ENCODE measurements at places on chromosomes 7 and 10. TPM values are rescaled to one million over a fixed set of nuclear protein-coding genes. Genes with fewer than 3 reads are reported as not detected.
A peak's percentile ranks its signal among the peaks of the same experiment; 100 is the strongest.

DNA sequence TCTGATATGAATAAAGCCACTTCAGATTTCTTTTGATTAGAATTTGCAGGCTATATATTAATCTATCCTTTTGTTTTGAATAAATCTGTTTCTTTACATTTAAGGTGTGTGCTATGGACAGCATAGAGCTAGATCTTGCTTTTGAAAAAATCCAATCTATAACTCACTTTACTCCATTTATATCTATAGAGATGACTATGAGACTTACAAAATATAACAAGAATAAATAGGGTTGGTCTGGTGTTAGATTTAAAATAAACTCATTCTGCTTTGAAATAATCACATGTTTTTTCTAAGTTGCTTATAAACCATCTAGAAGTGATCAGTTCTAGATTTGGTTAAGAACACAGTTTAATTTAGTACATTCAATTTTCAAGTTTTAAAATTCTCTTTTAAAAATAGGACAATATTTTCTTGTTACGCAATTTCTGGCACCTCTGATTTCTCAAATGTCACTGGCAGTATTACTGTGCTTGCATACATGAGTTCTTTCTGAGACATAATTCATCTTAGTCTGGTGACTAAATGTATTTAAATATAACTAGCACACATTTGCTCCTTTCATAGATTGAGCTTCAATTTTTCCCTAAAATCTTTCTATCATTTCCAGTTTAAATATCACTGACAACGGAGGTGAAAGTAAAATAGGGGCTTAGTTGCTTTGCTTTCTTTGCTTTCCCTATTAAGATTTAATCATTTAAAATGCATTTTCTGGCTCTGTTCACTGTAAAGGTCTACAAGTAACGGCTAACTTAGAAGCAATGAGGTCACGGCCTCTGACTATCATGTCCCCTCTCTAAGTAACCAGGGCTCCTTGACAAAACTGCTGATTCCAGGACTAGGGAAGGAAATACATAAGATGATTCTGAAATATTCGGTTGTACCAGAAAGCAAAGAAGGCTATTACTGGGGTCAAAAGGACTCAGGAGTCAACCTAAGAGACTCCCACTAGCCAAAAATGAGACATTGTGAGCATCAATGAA lies 89.3 kb downstream of the ICA1 start:
- DNase-seq: no peak

The RBM33 gene
- total RNA-seq: 66.5 TPM

DNA sequence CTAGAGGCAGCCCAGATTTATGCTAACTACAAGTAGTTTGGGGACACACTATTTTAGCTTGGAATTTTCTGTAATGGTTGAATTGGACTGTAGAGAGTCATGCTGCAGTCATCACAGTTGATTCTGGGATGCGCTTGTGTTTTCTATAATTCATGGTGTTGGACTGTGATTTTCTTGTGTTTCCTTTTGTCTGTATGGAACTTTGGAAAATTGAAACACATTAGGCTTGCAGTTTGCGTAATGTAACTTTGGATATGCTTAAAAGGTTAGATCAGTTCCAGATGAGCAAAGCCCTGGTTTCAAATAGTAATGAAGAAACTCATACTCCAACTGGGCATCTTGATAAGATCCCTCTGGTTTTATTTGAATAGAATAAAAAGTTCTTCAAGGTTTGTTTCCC lies 502.2 kb downstream of the ARL4A start:
- no peak for DNase-seq

The MMP21 gene
- total RNA-seq: 0.16 TPM

The OR2A42 gene
- total RNA-seq: not detected

The NME8 gene
- 2.0 TPM for total RNA-seq

The CHST3 gene
- 47.9 TPM for total RNA-seq

DNA sequence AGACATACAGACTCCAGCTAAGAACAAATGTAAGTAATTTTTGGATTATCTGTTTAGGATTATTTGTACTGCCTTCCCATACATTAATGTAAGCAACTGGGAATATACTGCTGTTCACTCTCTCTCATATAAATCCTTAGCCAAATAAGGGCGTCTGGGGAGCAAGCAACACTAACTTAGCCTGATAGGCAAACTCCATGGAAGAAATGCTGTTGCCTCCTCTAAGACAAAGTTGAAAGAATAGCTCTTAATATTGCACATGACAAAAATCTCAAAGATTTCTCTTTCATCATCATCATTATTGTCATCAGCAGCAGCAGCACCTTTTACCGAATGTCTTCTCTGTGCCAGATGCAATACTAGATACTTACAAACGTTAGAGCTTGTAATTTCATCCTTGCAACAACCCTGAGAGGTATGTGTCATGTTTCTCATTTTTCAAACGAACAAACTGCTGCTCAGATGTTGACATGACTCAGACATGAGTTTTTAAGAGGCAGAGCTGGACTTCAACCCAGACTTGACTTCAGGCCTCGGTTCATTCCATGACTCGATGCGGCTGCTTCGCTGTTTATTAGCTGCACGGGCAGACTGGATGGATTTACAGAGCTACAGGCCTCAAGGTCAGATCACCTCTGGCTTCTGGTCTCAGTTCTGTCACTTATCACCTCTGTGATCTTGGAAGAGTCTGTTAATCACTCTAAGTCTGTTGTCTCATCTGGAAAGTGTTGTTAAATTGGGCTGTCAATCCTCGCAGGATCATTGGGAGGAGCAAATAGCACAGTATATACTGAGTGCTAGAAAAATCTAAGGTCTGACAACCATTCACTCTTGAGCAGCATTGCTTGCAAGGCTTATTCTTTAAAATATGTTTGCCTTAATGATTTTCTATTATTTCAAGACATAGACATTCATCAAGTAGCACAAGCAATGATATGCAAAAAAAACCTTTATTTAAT lies 126.3 kb upstream of the CELF2 start:
- DNase-seq: peak; percentile 50

DNA sequence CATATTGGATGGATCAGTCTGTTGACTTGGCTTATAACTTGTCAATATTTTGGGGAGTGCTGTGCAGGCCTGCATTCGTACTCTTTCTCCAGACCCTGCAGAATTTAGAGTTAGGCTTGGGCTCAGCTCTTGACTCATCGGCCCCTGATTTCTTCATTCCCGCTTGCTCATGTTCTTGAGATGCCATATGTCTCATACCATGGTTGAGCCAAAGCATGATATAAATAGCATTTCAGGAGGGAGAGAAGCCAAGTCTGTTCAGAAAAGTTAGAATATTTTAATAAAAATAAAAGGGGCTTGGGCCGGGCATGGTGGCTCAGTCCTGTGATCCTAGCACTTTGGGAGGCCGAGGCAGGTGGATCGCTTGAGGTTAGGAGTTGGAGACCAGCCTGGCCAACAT lies 898.1 kb downstream of the TYW1 start:
- DNase-seq: no peak

DNA sequence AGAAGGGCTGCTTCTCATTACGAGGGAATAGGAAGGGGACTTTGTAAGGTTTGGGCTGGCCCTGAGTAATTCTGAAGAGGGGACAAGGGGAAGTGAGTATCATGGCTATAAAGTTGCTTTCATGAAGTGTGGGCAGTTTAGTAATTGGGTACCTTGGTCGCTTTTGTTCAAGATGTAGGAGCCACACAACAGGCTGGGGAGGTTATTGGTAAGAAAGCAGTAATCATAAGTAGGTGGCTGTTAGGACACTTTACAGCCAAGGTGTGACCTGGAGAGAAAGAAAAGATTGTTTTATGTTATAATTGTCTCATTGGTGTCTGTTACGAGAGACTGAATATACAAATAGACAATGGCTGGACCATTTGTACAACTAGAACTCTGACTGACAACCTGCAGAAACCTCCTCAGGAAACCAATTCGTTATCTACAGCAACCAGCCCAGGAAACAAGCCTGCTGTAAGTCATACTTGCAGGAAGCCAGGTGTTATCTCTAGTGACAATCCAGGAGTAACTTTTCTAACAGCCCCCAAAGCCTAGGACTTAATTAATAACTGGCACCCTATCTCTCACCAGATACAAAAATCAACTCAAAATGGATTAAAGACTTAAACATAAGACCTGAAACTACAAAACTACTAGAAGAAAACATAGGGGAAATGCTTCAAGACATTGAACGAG lies 5.0 kb upstream of the CCM2 start:
- DNase-seq: no peak

DNA sequence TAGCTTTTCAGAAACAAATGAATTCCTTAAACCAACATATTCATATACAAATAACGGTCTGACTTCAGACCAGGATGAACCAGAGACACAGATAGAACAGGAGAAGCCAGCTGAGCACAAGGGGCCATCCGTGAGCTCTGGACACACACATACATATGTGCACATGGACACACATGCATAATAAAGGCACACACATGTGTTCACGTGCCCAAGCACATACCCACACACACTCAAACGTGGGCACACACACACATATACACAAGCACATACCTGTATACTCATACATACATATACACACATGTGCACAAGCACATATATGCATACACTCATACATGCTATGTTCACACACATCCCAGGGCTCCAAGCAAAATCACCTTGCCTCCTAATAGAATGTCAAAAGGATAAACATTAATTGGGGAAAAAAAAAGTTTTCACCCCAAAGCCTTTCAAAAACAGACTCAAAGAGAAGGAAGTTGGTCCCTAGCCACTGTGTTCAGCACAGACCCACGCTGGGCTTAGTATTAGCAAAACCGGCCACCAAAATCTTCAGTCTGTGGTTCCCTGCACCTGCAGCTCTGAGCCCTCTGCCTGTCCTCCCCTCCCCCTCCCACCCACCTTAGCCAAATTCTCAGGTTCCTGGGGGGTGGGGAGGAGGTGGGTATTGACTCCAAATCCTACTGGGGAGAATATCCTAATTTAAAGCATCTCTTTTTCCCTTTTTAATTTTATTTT lies 100.4 kb upstream of the MACROH2A2 start:
- no peak for DNase-seq

- no peak for DNase-seq
These were observed 150.0 kb downstream of the CAMK1D start for GRCh38 chr10:12499076-12499986.

DNA sequence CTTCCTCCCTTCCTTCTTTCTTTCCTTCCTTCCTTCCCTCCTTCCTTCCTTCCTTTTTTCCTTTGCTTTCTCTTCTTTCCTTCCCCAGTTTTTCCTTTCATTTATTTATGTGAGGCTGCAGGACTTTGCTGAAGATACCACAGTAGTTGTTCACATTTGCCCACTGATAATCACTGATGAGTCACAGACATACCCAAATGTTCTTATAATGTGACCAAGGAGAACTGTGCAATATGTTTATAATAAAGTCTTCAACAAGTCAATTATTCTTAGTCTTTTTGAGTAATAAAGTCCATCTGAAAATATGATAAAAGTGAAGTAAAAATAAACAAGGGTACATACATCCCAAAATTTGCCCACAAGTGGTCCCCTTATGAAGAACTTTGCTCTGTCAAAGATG lies 159.7 kb downstream of the GNAI1 start:
- no peak for DNase-seq

GRCh38 chr7:108648989-108649388 lies 79.3 kb downstream of the DNAJB9 start:
- no peak for DNase-seq

The GGCT gene
- 16.7 TPM for total RNA-seq

The IL6 gene
- total RNA-seq: 13.1 TPM

GRCh38 chr10:6204341-6205191 lies 1.8 kb downstream of the PFKFB3 start:
- DNase-seq: peak; percentile 94

DNA sequence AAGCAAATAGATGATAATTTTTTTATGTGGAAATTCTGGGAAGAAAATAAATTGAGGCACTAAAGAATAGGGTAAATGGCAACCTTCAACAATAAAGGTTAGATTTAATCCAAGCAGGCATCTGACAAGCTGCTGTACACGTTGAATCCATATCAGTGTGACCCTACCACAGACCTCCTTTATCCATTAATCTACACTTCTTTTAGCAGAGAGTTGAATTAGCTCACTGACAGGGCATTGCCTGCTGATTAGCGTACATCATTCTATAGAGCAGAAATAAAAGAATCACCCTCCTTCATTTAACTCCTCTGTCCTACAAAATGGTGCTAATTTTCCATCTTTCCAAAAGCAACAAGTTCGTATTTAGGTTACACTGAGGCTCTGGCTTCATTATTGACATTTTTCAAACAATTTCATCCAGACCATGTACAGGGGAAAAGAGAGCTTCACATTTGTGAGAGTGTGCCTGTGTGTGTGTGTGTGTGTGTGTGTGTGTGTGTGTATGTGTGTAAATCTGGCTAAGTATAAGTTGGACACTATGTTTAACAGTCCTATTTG lies 356.0 kb downstream of the TFEC start:
- DNase-seq: no peak

GRCh38 chr10:5573968-5574641 lies 49.3 kb downstream of the CALML3 start:
- DNase-seq: peak; percentile 66

The FAM204A gene
- 66.5 TPM for total RNA-seq

The DNAJC30 gene
- 6.7 TPM for total RNA-seq

The CDHR1 gene
- 0.32 TPM for total RNA-seq

The PDIA4 gene
- total RNA-seq: 80.0 TPM

- no peak for DNase-seq
These were observed 28.9 kb downstream of the MINDY4 start for GRCh38 chr7:30799976-30800661.

The LOXL4 gene
- total RNA-seq: 29.9 TPM

DNA sequence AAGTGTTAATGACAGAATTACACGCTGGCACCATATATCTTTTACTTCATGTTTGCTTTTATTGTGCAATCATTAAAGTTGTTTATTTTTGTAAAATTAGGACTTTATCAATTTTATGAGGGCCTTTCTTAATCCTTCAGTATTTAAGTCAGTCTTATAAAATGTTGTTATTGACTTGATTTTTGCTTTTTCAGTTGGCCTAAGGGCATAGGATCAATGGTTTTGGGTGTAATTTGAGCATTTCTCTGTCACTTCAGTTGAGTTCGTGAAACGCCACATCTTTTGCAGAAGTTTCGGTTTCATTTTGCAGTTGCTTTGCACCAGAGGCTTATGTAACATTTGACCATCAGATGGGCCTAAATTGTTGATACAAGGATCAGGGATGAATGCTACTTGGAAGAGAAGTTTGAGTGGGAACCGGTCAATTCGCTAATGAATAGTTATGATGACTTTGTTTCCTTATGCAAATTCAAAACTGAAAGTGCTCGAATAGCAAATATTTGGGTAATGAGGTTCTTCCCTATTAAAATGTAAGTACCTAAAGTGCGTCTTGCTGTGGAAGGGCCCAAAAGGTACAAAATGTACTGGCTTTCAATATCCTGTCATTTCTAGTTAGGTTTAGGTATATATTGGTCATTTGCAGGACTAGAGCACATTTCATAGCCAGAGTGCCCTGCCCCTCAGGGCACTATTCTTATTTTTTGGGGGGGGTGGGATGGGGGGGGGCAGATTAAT lies 340.9 kb downstream of the LRMDA start:
- no peak for DNase-seq

GRCh38 chr7:3200504-3200903 lies 100.5 kb upstream of the SDK1 start:
- DNase-seq: no peak

DNA sequence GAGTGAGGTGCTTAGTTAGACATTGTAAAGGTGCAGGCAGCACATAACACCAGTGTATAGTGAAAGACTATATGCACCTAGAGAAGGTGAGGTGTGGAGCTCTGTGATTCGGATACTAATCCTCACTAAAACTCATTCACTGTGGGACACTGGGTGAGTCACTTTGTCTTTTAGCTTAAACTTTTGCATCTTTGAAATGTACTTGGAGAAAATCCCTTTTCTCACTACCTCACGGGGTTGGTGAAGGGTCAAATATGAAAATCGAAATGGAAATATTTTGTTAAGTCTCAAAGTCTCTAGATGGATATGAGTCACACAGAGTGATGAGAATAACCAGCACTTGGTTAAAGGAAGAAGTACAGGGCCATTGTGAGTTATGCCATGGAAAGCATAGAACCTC lies 38.0 kb downstream of the MDFIC start:
- DNase-seq: no peak

Data from aorta (tissue), 5 donors.